CD4-positive, alpha-beta T cell treated with Interleukin-15 for 4 hours (primary cell): ENCODE measurements at places on chromosomes 4 and X.

DNA sequence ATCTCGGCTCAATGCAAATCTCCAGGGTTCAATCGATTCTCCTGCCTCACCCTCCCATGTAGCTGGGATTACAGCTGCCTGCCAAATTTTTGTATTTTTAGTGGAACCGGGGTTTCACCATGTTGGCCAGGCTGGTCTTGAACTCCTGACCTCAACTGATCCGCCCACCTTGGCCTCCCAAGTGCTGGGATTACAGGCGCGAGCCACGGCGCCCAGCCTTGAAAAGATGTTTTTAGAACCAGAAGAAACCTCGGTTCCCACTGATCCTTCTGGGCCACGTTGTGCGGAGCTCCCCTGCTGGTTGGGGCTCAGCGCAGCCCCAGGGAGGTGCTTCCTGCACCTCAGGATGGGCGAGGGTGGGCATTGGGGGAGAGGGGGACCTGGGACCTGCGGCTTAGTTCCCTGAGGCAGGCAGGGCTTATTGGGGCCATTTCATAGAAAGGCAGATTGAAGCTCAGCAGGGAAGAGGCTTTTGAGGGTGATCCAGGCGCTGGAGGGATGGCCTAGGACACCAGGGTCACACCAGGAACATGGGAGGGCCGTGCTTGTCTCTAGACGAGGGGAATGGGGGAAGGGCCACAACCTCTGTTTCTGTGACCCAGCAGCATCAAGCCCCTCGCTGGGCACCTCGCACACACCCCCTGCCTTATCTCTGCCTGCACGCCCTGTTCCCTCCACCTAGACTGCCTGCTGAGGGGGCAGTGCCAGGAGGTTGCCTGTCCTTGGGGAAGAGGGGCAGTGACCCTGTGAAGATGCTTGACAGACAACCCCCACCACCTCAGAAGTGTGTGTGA, 6.3 kb upstream of the ADD1 start:
- no peak for DNase-seq

GRCh38 chr4:80189956-80190677, 7.2 kb upstream of the PRDM8 start:
- no peak for DNase-seq

GRCh38 chrX:39653691-39654090, 444.1 kb downstream of the BCOR start:
- no peak for DNase-seq

DNA sequence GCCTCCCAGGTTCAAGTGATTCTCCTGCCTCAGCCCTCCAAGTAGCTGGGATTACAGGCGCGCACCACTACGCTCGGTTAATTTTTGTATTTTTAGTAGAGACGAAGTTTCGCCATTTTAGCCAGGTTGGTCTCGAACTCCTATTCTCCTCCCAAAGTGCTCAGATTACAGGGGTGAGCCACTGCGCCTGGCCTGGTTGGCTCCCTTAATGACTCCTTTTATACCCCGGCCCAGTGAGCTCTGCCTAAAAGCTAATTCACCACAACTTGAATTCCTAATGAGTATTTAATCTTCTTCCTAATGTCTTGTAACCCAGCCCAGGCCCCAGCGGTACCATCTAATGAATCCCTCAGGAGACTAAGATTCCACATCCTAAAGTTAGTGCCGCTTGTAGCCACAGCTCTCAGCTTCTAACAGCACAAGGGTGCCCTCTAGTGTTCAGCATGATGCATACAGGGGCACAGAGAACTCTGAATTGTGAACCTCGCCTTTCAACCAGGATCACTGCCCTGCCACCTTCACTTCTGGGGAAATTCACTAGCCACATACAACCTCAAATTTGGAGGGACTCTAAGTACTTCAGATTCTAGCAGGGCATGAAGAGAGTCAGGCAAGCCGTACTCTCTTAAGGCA, 89.5 kb downstream of the OR13H1 start:
- peak; percentile 23 for DNase-seq

DNA sequence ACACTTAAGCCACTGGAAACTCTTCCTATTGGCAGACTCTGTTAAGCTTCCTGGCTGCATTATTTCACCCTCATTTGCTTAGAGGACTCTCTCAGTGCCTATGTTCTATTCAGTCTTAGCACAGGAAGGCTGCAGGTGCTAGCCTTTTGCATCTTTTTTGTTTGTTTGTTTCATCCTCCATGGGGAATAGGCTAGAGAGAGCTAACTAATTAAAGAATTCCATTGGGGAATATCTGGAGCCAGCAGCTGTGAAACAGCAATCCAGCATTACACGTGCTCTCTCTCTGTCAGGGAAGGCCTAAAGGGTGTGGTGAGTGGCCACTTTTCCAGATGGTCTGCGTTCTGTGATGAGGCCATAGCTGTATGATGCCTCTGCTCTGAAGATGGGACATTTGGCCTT, 633.6 kb downstream of the SPRY1 start:
- DNase-seq, result no peak
